ENCODE measurements at places on chromosomes 13 and 19.

GRCh38 chr19:46716672-46717033 lies 261 bp downstream of the PRKD2 start:
- no peak for DNase-seq

GRCh38 chr13:98803111-98803561 lies 50.7 kb upstream of the SLC15A1 start:
- DNase-seq: no peak

DNA sequence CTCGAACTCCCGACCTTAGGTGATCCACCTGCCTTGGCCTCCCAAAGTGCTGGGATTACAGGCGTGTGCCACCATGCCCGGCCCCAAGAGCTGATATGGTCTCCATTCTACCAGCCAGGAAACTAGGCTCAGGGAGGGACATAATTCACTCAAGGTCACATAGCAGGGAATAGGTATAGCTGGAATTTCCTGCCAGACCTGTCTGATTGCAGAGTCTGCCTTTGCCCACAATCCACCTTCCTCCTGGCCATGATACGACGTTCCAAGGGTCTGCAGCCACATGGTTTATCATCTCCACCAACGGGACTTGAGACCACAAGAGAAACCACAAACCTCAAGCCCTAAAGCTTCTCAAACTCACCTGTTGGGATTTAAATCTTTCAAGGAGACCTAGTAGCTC lies 32.0 kb downstream of the ZNRF4 start:
- DNase-seq: no peak

GRCh38 chr19:21590867-21591266 lies 85.5 kb downstream of the ZNF429 start:
- no peak for DNase-seq

GRCh38 chr19:23377276-23377675 lies 18.0 kb downstream of the ZNF91 start:
- DNase-seq: no peak

GRCh38 chr19:32638625-32639024 lies 36.4 kb downstream of the ANKRD27 start:
- no peak for DNase-seq

DNA sequence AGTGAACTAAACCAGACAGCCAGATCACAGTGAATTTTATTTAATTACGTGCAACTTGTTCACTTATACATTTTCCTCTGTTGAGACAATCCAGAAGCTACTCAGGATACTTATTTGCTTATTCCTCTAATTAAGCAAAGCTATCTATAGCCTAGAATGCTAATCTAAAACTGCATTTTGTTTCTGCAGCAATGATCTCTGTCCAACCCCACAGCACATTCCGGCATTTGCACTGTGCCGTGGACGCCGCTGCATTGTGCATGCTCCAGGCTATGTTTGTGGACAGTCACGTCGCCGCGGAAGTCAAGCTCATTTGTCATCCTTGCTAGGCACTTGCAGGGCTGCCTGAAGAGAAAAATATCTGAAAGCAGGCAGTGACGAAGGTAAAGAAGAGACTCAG lies 406.9 kb downstream of the RFC3 start:
- DNase-seq: no peak

DNA sequence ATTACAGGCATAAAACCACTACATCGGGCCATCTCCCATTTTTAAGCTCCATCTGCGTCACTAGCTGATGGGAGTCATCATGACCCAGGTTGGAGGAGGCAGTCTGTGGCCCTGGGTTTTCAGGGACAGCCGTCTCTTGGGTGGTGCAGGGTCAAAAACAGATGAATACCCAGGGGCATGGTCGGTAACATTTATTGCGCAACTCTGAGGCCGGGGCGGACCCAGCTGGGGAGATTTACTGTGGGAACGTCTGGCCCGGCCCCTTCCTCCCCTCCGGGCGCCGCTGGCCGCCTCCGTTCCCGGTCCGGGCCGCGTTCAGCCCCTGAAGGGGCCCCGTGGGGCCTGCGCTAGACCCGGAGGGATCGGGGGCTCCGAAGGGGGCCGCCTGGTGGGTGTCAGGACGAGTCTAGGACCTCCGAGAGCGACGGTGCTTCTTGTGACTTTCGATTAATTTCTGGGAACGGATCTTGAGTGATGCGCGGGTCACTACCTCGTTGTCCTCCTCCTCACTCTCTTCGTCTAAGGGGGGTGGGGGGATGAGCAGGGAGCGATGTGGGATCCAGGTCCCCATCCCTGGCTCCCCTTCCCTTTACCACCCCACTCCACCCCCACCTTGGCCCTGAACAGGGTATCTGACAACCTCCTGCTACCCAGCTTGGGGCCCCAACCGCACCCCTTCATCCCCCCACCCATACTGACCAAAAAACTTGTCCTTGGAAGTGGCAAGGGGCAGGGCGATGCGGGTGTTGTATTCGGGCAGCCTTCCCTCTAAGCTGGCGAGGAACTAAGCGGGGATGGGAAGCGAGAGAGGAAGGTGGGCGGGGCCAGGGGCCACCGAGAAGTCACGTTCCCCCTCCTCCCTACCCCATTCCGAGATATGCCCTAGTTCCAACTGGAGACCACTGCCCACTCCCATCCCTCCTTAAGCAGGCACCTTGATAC lies 1.6 kb upstream of the RGL3 start:
- DNase-seq: peak; percentile 35

DNA sequence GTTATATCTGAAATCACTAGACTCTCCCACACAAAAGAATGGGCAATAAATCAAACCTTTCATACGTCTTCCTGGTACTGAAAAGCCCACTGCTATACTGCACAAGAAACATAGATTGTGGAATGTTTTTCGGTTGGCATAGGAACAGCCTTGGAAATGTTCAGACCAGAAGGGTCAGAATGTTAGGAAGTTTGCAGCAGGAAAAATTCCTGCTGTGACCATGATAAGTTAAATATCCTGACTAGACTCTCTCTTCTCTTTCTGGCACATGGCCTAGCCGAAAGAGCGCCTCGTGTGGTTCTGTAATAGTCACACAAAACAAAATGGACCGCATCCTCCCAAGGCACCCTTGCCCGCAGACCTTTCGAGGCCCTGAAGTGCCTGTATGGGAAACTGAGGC lies 427.2 kb downstream of the COG6 start:
- no peak for DNase-seq

All from stimulated activated CD8-positive, alpha-beta memory T cell treated with anti-CD3 and anti-CD28 coated beads, Interleukin-4, amount 100 ng/mL, for 48 hours (primary cell).